Sigmoid colon (tissue), 7 donors: ENCODE measurements at places on chromosomes 7 and 10. TPM values are rescaled to one million over a fixed set of nuclear protein-coding genes. Genes with fewer than 3 reads are reported as not detected.

Gene VPS50
- 24.1 TPM for total RNA-seq

Gene TMEM72
- total RNA-seq: 0.33 TPM

Gene SAMD9L
- total RNA-seq: 5.3 TPM

Gene ZNF365
- total RNA-seq: 0.82 TPM

Gene SLC26A5
- 0.54 TPM for total RNA-seq

Gene CCZ1
- total RNA-seq: 63.9 TPM

DNA sequence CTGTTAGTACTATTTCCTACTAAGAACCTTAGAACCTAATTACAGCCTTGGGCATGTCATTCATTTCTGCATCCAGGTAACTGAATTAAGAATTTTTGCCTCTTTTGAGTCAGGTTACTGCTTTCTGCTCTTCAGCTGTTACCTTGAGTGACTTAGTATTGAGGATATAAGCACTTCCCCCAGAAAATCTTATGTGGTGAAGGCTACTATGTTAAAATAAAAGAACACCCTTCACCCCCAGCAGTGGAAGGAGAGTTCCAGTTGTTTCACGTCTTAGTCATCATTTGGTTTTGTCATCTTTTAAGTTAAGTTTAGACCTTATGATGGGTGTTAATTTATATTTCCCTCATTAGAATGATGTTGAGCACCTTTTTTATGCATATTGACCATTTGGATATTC is 82.8 kb downstream of the GLCCI1 start:
- H3K27me3 ChIP-seq: no peaks in the 10 kb centered on the region
- H3K36me3 ChIP-seq: peaks cover 4% of the 10 kb centered on the region
- H3K4me3 ChIP-seq: no peak overlapping the region

GRCh38 chr10:43928425-43928968 is 279.8 kb upstream of the ZNF32 start:
- no peaks in the 10 kb centered on the region for H3K36me3 ChIP-seq
- no peak overlapping the region for H3K4me3 ChIP-seq

- H3K27ac ChIP-seq: no peak overlapping the region
- DNase-seq: no peak
- H3K4me1 ChIP-seq: peaks cover 15% of the 10 kb centered on the region
- no peaks in the 10 kb centered on the region for H3K36me3 ChIP-seq
- no peak overlapping the region for H3K4me3 ChIP-seq
Measured at GRCh38 chr7:37450035-37450434, 1.4 kb upstream of the ELMO1 start.

GRCh38 chr7:131747658-131748232 is 191.3 kb upstream of the PODXL start:
- no peak for DNase-seq
- no peaks in the 10 kb centered on the region for H3K4me1 ChIP-seq
- H3K27me3 ChIP-seq: no peaks in the 10 kb centered on the region
- no peak overlapping the region for H3K27ac ChIP-seq
- no peaks in the 10 kb centered on the region for H3K36me3 ChIP-seq

GRCh38 chr10:13893926-13894325 is 307.2 kb downstream of the PRPF18 start:
- no peak overlapping the region for H3K4me3 ChIP-seq
- no peaks in the 10 kb centered on the region for H3K4me1 ChIP-seq
- no peak for DNase-seq

DNA sequence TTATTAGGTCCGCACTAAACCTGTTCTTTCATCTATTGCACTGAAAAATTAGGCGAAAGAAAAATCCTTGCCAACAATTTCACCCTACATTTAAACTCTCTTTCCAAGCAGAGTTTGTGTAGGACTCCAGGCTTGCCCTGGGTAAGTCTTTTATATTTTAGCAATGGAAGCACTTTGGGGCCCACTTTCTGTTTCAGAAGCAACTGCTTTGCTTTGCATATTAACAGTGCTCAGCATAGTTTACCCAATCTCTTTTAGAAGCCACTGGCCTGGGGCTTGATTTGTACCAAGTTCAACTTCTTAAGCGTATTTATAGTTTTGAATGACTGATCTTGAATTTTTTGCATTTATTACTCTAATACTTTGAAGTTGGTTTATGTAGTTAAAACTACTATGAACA is 78.8 kb upstream of the MDFIC start:
- no peaks in the 10 kb centered on the region for H3K4me1 ChIP-seq
- no peak for DNase-seq
- H3K27ac ChIP-seq: no peak overlapping the region
- H3K36me3 ChIP-seq: no peaks in the 10 kb centered on the region
- no peak overlapping the region for H3K4me3 ChIP-seq

- H3K4me1 ChIP-seq: peaks cover 9% of the 10 kb centered on the region
- no peaks in the 10 kb centered on the region for H3K27me3 ChIP-seq
- no peak for DNase-seq
- H3K27ac ChIP-seq: no peak overlapping the region
- no peak overlapping the region for H3K4me3 ChIP-seq
Measured at GRCh38 chr7:46162609-46163008, 241.5 kb upstream of the IGFBP3 start.

DNA sequence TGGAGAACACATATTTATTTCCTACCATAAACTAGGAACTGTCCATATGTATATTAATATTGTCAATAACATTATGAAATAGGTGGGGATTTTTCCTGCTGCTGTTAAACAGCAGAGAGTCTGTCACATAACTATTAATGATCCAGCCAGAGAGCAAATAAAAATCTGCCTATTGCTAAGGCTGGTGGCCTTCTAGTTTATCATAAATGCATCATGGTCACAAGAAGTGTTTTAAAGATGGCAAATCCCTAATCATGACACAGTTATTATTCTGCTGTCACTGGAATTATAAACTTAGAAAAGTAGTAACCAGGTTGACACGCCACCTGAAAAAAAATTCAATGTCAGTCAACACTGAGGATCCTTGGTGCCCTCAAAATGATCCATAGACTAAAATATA is 132.3 kb downstream of the HGF start:
- no peak overlapping the region for H3K27ac ChIP-seq
- no peaks in the 10 kb centered on the region for H3K4me1 ChIP-seq
- no peak overlapping the region for H3K4me3 ChIP-seq
- no peaks in the 10 kb centered on the region for H3K36me3 ChIP-seq

- DNase-seq: no peak
- no peak overlapping the region for H3K4me3 ChIP-seq
- no peaks in the 10 kb centered on the region for H3K4me1 ChIP-seq
- H3K27ac ChIP-seq: no peak overlapping the region
- H3K36me3 ChIP-seq: no peaks in the 10 kb centered on the region
- no peaks in the 10 kb centered on the region for H3K27me3 ChIP-seq
Measured at GRCh38 chr7:8178353-8178752, 83.6 kb downstream of the ICA1 start.

DNA sequence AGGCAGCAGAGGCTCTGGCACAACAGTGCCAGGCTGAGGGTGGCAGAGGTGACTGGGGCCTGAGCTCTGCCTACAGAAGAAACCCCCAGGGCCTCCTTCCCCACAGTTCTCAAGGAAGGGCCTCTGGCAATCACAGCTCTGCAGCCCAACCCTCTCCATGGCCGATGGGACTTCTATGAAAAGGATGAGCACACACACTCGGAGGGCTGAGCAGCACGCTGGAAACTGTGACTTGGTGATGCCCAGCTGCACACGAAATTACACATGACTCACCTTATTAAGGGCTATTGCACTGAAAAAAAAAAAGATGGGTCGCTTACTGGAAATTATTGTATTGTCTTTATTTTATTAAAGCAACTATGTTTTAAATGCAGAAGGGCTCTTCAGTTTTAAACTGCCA is 42.9 kb upstream of the LRRC18 start:
- no peaks in the 10 kb centered on the region for H3K36me3 ChIP-seq
- H3K27ac ChIP-seq: no peak overlapping the region
- no peak for DNase-seq
- no peak overlapping the region for H3K4me3 ChIP-seq
